ENCODE measurements at places on chromosomes 4 and X. TPM values are rescaled to one million over a fixed set of nuclear protein-coding genes. Genes with fewer than 3 reads are reported as not detected.

DNA sequence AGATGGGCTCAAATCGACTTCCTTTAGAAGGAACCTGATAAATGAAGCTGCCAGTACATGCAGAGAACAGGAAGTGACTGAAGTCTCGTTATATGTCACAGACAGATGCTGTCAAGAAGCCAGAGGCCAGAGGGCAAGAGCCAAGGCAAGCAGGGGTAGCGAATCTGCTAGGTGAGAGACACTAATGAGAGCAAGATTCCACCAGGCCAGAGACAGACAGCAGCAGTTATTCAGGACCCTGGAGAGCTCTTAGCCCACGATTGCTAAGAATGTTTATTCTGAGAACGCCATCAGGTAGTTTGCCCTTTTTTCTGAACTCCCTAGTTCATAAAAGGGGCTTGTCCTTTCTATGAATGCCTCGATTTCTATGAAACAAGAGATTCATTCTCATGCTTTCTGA is 73.7 kb downstream of the BEND2 start:
- DNase-seq = no peak

BRCC3 gene
- total RNA-seq = 12.4 TPM

PLRG1 gene
- total RNA-seq = 82.1 TPM

CNGA1 gene
- not detected for total RNA-seq

JCHAIN gene
- not detected for total RNA-seq

- no peak for DNase-seq
Observed at GRCh38 chr4:183636923-183637322, 22.1 kb downstream of the RWDD4 start.

DNA sequence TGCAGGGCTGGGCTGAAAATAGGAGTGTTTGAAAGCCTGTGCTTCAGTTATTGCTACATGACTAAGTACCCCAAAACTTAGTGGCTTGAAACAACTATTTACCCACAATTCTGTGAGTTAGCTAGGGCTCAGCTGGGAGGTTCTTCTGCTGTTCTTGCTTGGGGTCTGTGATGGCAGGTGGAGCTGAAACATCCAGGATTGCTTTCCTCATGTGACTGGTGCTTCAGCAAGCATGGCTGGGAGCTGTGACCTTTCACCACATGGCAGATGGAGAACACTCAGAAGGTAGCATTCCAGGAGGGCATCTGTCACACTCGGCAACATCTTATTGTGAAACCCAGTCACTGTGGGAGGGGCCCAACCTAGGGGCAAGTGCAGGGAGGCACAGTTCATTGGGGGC is 57.0 kb upstream of the TBC1D14 start:
- no peak for DNase-seq

CLDN2 gene
- 0.11 TPM for total RNA-seq

DNA sequence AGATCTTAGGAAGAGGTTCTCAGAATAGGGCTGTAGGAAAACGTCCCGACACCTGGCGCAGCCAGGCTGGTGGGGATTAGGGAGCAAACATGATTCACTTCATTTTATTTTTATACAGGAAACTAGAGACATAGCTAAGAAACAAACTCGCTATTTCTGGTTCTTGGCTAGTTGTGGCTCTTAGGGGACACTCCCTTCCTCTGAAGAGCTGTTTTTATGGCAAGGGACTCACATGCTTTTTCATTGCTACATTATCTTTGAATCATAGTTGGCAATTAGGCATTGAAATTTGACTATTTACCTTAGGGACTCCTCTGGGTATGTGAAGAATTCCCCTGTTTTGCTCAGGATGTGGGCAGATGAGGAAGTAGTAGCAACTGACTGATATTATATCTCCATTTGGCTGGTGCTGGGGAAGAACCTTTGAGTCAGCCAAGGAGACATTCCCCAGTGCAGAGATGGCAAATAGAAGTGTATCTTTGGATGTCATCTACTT is 174.5 kb downstream of the SMIM20 start:
- DNase-seq = no peak

MAGEA4 gene
- total RNA-seq = not detected

AFAP1 gene
- 66.9 TPM for total RNA-seq

- no peak for DNase-seq
Observed at GRCh38 chr4:48787056-48787455, 7.0 kb upstream of the FRYL start.

- no peak for DNase-seq
Observed at GRCh38 chr4:14125375-14126129, 498.0 kb upstream of the BOD1L1 start.

GRCh38 chr4:165248102-165248501 is 40.7 kb downstream of the KLHL2 start:
- DNase-seq = no peak

GRCh38 chr4:108626056-108626455 is 5.7 kb downstream of the RPL34 start:
- no peak for DNase-seq

DNA sequence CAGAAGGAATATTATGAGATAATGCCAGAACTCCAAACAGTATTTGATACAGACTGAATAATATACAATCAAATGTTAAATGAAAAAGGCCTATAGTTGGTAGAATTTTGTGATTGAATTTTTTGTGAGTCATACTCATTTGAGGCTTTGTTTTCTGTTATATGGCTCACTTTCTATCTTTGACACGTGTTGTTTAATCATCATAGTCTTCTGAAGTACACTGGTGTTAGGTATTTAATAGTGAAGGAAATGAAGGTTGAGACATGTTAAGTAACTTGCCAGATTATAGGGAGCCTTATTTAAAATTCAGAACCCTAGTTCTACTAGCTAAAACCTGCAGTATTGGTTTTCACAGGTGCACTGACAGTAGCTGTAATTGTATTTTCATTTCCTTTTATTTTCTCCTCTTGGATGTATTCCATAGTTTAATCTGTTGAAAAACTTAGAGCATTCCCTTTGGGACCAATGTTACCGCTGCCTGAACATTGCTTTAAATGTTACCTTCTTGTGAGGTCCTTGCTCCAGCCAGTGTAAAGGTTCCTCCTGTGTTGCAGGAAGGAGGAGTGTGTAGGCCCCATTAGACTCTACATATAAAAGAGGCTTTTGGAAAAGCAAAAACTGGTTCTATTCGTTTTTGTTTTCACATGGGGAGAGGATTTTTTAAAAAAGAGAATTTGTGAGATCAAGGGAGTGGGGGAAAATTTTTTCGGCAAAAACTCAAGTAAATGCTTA is 224.1 kb downstream of the ARHGAP10 start:
- no peak for DNase-seq

MAGEA9 gene
- total RNA-seq = not detected

SOWAHB gene
- total RNA-seq = 0.75 TPM

GAGE13 gene
- total RNA-seq = not detected

GRCh38 chrX:20433388-20433775 is 166.7 kb upstream of the RPS6KA3 start:
- no peak for DNase-seq

CENPVL1 gene
- total RNA-seq = not detected

- no peak for DNase-seq
Observed at GRCh38 chr4:106337916-106338315, 21.6 kb downstream of the AIMP1 start.

TCEAL6 gene
- total RNA-seq = not detected

DNA sequence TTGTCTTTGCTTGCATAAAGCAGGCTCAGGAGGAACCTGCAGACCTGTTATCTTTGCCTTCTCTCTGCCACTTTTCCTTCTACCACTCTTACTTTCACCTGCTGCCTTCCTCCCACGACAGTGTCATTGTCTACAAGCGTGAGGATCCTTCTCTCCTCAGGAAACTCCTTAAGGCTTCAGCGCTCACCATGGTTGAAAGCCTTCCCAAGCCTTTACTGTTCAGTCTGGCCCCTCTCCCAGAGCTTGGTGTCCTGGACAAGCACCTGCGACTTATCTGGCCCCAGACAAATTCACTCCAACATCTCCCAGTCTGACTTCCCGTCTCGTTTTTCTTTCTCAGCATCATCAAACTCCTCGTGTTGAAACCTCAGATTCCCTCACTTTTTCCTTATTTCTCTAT is 31.0 kb downstream of the CC2D2A start:
- DNase-seq = no peak

- peak; percentile 67 for DNase-seq
Observed at GRCh38 chrX:151754047-151754429, 19.5 kb downstream of the CNGA2 start.

DNA sequence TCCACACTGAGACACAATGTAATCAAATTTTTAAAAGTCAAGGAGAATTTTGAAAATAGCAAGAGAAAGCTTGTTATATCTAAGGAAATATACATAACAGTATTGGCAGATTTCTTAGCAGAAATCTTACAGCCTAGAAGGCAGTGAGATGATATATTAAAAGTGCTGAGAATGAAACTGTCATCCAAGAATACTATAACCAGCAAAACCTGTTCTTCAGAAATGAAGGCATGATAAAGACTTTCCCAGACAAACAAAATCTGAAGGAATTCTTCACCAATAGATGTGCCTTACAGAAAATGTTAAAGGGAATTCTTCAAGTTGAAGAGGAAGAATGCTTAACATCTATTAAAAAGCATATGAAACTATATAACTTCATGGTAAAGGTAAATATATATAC is 73.6 kb downstream of the CPEB2 start:
- no peak for DNase-seq

GRCh38 chrX:28177202-28177601 is 196.0 kb upstream of the DCAF8L1 start:
- DNase-seq = no peak

- no peak for DNase-seq
Observed at GRCh38 chr4:166518776-166519175, 645.7 kb downstream of the TLL1 start.

Measured in osteocyte (in vitro differentiated cells).